ENCODE measurements at places on chromosomes 1 and 21.

GRCh38 chr1:64841330-64842065 lies 96.6 kb downstream of the RAVER2 start:
- DNase-seq: no peak

- DNase-seq: no peak
These were observed 10.2 kb downstream of the COL6A1 start for GRCh38 chr21:45991606-45992300.

DNA sequence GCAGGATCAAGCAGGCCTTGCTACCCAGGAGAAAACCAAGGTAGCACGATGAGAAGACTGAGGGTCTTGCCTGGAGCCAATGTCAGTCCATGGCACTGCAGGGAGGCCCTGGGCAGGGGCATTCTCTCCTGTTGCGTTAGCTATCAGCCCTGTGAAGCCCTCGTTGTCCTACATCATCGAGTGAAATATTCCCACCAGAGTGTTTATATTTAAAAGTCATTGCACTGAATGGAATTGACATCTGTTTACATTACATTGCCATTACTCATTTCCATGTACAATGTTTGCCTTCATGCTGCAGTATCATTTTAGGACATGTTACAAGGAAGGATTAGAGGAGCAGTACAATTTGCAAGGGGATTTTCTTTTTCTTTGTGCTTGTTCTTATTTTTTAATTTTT lies 243.9 kb downstream of the KAZN start:
- no peak for DNase-seq

- no peak for DNase-seq
These were observed 105.2 kb downstream of the NFIA start for GRCh38 chr1:61187352-61188086.

- no peak for DNase-seq
These were observed 55.0 kb downstream of the CNIH3 start for GRCh38 chr1:224671076-224671475.

GRCh38 chr1:238681451-238681850 lies 704.9 kb upstream of the CHRM3 start:
- no peak for DNase-seq

DNA sequence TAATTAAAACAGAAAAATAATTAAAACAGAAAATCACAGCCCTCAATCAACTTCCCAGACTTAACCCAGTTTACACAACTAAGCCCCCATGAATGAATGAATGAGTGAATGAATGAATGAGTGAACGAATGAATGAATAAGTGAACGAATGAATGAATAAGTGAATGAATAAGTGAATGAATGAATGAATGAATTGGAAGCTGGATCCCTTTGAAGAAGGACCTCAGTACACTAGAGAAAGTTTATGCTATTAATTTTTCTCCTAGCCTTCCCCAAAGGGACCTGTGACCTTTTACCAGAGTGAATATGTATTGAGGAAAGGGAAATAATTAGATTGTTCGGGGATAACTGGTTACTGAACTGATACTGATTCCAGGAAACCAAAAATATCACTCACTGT lies 5.6 kb downstream of the SPSB1 start:
- no peak for DNase-seq
